ENCODE measurements at places on chromosomes 7 and 10.

- DNase-seq, result no peak
Measured at GRCh38 chr7:89002981-89003956, 207.7 kb upstream of the TEX47 start.

GRCh38 chr10:75408911-75409885 is 7.6 kb upstream of the ZNF503 start:
- peak; percentile 86 for DNase-seq

DNA sequence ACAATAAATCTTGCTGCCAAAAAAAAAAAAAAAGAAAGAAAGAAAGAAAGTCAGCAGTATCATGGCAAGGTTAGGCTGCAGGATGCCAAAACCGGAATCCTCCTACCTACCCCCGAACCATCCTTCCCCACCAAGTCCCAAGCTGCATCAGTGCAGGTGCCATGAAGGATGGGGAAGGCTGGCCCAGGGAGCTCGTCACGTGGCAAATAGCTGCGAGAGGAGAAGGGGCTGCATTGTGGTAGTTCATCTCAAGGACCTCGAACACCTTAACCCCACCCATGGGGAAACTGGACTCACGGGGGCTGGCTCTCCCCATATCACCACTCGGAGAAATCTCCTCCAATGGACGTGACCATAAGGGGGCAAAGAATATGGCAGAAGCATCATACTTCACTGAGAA is 86.2 kb downstream of the TACC2 start:
- no peak for DNase-seq

GRCh38 chr10:75682649-75683557 is 251.5 kb downstream of the LRMDA start:
- no peak for DNase-seq

DNA sequence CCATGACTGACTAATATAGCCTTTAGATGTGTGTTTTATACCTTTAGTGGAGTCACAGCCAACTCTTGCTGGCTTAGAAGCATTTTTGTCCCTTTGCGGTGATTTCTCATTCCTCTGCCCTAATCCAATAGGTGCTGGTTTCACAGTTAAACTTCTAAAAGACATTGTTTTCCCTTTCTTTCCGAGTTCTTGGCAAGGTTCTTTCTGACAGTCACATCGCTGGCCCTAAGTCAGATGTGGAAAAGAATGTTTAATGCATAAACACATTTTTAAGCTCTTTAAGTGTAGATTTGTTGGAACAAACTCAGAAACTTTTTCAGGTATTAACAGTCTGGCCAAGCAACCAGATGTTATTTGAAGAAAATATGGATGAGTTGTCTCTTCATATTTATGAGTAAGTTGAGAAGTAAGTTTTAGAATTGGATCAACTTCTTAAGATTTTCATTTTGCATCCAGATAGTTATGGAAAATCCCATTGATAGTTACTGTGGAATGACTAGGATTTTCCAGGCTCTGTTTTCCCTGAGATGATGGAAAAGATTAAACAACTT is 4.1 kb downstream of the EPDR1 start:
- DNase-seq, result no peak

- no peak for DNase-seq
Measured at GRCh38 chr7:113383638-113384037, 265.3 kb upstream of the SMIM30 start.

DNA sequence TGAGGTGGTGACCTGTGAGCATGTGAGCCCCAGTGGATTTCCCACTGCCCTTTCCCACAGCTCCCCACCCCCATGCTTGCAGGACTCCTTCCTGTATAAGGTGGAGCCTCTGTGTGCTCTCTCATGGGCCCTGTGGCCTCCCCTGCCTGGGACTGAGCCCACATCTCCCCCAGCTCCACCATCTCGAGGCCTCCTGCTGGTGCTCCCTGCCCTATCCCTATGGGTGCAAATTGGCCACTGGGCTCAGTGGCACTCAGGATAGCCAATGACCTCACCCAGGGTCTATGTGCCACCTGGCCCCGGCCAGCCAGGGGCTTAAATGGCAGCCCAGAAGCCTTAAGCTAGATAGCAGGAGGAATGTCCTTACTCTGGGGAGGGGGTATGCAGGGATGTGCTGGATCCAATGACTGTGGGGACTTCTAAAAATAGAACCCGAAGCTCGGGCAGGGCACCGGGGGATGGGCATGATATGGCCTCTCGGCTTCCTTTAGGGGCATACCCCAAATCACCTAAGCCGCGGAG is 2.0 kb downstream of the LDB3 start:
- no peak for DNase-seq
